ENCODE measurements at places on chromosomes 6 and 20. TPM values are rescaled to one million over a fixed set of nuclear protein-coding genes. Genes with fewer than 3 reads are reported as not detected.

DNA sequence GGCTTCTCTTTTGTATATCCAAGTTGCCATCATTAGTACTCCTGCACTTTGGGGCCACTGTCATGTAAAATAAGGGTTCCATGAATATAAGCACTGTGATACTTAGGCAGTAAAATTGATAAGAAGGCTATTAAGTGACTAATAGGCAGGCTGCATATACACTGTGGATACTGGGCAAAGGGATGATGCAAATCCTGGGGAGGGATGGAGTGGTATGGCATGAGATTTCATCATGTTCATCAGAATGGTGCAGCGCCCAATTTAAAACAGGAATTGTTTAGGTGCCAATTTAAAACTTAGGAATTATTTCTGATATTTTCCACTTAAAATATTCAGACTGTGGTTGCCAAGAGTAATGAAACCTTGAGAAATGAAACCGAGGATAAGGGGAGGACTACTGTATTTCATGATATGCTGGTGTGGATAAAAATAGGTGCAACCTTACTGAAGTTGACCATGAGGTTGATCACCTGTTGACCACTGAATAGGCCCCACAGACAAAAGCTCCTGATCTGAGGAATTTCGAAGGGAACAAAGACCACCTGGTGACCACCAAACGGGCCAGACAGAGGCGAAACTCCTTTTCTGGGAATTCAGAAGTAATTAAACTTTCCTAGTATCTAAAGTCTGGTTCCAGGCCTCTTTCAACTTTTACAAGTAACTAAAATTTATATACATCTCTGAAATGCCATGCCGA is 4.9 kb upstream of the TRIM39 start:
- no peak for DNase-seq

- DNase-seq, result no peak
Measured at GRCh38 chr20:34421766-34422466, 58.8 kb downstream of the ITCH start.

DNA sequence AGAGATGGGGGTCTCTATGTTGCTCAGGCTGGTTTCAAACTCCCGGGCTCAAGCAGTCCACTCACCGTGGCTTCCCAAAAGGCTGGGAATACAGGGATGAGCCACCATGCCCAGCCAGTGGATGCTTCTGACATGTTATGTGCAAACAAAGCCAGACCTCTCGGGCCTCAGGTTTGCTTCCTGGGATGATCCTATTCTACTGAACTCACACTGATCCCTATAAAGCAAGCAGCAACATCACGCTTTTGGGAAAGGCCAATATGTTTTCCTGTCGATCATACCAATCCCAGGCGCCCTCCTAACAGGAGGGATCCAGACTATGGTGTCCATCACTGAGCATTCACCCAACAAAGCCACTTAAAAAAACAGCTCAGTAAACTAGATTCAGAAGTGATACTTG is 60.2 kb downstream of the CSE1L start:
- no peak for DNase-seq

GRCh38 chr6:106747139-106747538 is 117.8 kb downstream of the QRSL1 start:
- DNase-seq, result no peak

GRCh38 chr6:155093430-155093829 is 98.3 kb downstream of the TIAM2 start:
- peak; percentile 3 for DNase-seq

DNA sequence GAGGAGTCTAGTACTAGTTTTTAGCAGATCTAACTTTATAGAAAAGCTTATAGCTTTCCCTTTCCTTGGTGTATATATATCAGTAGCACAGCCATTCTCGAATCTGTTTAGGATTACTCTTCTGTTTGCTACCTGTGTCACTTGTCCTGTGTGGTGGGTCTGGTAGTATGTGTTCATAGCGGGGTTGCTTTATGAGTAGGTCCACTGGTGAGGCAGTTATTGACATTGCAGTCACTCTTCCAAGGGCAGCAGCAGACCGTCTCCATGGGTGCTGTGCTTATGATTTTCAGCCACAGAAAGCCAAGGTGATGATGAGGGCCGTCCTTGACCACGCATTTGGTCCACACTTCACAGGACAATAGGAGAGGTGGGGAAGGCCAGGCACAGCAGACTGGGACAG is 171.5 kb downstream of the CDKAL1 start:
- no peak for DNase-seq

DNA sequence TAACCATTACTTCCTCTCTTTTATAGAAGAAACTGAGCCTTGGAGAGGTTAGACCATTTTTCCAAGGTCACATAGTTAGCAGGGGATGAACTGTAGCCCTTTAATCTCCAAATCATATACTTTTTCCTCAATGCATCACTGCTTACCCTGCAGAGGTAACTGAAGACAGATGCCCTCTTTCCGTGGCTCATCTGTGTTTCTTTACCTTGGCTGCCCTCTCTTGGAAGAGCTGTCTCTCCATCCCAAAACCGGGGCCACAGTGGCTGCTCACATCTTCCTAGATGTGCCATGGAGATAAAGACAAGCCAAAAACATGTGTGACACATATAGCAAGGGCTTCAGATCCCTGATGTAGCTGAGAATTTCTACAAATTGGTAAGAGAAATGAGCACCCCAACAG is 581 bp upstream of the ALDH8A1 start:
- peak; percentile 11 for DNase-seq

Gene RNGTT
- total RNA-seq, result 38.2 TPM

Gene ZKSCAN8
- 25.1 TPM for total RNA-seq

Gene TXLNB
- 12.4 TPM for total RNA-seq

Gene TAF4
- 38.9 TPM for total RNA-seq

Measured in OCI-LY7 (cell line).